ENCODE measurements at places on chromosomes 6 and 20.

DNA sequence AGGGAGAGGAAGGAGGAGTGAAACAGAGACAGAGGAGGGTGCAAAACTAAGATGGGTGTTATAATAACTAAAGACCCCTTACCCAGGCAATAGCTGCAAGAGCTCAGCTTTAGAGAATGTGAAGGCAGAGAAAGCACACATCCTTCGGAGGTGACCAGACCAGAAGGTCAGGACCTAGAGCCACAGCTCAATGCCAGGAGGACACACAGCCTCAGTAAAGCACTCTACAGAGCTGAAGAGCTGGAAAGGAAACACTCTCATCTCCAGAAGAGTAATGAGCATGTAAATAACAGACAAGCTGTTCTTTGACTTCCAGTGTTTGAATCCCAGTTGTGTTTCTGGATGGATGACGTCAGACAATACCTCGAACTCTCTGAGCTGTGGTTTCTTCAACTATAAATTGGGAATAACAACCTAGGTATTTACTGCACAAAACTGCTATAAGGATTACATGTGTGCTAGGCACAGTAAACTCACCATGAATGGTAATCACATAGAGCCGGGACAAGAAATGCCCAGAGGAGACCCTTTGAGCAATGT, 63.2 kb downstream of the MAP3K5 start:
- DNase-seq, result no peak

DNA sequence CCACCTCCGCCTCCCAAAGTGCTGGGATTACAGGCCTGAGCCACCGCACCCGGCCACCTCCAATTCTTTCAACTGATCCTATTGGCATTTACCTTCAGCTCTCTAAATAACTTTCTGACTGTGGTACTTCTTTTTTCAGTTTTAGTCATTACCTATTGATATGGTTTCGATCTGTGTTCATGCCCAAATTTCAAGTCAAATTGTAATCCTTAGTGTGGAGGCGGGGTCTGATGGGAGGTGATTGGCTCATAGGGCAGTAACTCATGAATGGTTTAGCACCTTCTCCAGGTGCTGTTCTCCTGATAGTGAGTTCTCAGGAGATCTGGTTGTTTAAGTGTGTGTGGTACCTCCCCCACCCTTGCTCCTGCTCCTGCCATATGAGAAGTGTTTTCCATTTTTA, 140.9 kb downstream of the LPA start:
- DNase-seq, result no peak

DNA sequence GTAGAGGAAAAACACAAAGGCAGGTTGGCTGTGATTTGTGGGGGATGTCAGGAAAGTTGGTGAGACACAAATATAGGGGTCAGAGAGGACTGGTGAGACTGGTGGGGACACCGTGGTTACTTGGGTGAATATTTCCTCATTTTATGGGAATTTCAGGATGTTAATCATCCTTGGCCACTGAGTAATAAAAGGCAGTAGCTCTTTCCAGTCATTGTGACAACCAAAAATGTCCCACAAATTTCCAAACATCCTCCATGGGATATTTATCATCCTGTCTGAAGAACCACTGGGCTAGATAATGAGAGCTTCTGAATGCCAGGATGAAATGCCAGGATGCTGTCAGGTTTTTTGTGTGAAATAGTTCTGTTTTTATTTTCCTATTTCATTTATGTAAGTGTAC, 374.1 kb downstream of the CD109 start:
- DNase-seq, result no peak

GRCh38 chr20:63178889-63179686, 36.8 kb downstream of the YTHDF1 start:
- DNase-seq, result no peak

GRCh38 chr6:127737009-127737486, 160.1 kb downstream of the C6orf58 start:
- peak; percentile 75 for DNase-seq

DNA sequence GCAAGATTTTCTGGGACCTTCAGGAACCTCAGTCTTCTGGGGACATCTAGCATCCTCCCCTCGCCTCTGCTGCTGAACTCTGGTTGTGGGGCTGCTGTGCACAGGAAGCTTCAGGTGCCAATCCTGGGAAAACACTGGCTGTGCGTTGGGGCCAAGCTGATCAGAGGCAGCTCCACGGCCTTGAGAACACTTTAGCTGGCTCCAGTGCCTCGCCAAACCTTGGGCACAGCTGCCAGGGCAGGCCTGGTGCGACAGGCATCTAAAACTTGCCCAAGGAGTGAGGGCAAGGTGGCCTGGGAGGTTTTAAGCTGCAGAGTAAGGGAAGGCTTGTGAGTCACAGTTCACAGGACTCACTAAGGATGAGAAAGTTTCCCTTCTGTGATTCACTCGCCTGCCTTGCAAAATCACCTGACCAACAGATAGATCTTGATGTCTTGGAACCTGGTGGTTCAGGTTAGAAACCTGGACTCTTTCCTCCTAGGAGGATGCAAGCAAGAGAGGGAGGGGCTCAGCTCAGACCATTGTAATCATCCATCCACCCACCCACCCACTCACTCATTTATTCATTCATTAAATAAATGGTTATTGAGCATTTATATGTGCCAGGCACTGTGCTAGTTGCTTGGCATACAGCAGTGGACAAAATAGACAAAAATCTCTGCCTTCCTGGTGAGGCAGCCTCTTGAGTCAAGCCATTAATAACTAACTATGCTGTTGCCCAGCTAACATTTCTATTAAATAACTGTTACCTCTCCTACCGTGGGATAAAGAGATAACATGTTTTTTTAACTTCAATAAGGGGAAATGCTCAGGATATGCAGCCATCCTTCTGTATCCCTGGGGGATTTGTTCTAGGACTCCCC, 2.5 kb upstream of the SPATS1 start:
- DNase-seq, result no peak

DNA sequence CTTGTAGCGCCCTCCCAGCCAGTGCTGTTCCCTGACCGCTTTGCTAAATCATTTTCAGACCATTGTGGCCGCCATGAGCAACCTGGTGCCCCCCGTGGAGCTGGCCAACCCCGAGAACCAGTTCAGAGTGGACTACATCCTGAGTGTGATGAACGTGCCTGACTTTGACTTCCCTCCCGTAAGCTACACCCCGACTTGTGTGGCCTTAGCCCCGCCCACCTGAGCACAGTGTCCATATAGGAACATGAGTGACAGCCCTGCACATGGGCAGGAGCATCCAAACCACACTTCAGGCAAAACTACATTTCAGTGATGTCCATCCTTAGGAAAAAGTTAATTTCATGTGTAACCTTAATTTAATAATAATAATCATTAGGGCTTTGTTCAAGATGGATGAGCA, 51.1 kb downstream of the GNAS start:
- DNase-seq, result no peak

GRCh38 chr6:15956205-15957106, 172.4 kb upstream of the MYLIP start:
- DNase-seq, result no peak
